ENCODE measurements at places on chromosomes 12 and 14.

DNA sequence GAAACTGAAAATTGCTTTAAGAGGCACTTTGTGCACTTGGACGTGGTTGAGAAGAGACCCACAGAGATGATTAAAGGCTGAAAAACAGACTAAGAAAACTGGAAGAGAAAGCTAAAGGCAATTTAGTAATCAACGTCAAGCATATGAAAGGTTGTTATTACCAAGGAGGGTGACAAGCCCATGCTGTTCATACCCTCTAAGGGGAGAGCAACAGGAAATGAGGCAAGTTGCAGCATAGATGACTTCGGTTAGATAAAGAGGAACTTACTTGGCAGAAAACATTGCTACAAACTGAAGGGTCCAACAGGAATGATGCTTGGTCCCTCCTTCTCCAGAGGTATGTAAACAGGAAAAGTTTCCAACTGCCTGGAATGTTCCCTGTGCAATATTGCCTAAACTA is 107.8 kb downstream of the DUSP6 start:
- no peak for DNase-seq

- DNase-seq = no peak
Measured at GRCh38 chr12:103442822-103443221, 52.9 kb downstream of the C12orf42 start.

- DNase-seq = no peak
Measured at GRCh38 chr12:5742258-5742657, 202.8 kb downstream of the ANO2 start.

GRCh38 chr12:68481181-68481941 is 129.3 kb upstream of the RAP1B start:
- no peak for DNase-seq

GRCh38 chr12:52248541-52249461 is 15.8 kb downstream of the KRT7 start:
- DNase-seq = no peak

GRCh38 chr14:38951451-38951850 is 151.6 kb downstream of the SEC23A start:
- DNase-seq = no peak

GRCh38 chr12:92690601-92691000 is 12.2 kb upstream of the PLEKHG7 start:
- no peak for DNase-seq

DNA sequence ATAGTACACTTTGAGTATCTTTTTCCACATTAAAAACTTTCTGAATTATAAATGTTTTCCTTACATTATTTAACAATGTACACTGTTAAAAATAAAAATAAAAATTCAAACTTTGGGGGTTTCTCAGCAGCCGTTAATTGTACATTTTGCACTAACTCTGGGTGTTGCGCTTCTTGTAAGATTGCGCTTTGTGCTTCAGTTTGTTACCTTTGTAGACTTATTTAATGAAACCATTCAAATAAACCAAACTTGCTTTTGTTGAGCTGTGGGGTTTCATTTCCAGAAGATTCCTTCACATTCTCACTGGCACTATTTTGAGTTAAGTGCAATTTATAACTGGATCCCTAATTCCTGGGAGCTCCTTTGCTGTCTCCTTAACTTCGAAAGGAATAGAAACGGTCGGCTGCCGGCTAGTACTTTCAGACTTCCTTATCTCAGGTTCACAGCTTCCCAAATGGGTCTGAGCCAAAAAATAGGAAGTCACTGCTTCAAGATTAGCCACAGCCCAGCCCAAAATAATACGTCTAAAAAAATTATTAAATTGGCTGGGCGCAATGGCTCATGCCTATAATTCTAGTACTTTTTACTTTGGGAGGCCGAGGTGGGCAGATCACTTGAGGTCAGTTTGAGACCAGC is 38.2 kb downstream of the RAD52 start:
- no peak for DNase-seq

- no peak for DNase-seq
Measured at GRCh38 chr14:74501135-74501614, 7.6 kb downstream of the ISCA2 start.

- no peak for DNase-seq
Measured at GRCh38 chr12:100348657-100349454, 8.0 kb upstream of the SLC17A8 start.

- no peak for DNase-seq
Measured at GRCh38 chr14:38790916-38791315, 312.1 kb downstream of the SEC23A start.

DNA sequence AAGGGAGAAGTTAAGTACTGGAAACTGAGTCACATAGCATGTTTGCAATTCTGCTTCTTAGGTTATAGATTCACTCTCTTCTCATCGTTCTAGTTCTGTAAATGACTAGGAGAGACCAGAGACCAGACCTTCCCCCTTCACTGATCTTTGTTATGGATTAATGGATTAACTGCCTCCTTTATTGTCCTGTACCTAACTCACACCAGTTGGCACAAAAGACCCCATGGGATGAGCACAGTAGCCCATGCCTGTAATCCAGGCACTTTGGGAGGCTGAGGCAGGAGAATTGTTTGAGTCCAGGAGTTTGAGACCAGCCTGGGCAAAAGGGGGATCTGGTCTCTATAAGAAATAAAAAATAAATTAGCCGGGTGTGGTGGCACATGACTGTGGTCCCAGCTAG is 20.8 kb downstream of the BCAT1 start:
- no peak for DNase-seq

DNA sequence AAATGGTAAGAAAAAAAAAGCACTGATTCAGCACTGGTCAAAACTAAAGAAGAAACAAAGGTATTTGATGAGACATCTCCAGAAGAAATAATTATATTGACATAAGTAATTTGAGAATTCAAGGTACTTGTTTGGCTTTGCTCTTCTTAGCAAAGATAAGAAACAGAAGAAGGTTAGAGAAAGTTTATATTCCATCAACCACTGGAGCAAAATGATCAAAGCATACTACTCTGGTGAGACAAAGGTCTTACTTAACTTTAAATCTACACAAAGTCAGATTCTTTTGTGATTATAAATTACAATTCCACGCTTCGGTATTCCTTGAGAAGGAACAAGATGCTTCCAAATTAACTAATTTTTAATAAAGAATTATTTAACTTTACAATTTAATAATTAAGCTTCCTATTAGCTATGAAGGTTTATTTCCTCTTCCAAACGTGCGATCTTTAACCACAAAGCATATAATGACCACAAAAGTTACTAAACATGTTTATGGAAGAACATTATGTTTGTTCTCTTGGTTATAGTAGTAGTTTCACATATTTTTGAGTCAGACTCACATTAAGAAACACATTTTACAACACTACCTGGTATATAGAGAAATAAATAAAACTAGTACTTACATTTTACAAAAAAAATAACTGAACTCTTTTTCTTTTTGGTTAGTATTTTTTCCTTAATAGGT is 53.4 kb downstream of the METTL25 start:
- no peak for DNase-seq

DNA sequence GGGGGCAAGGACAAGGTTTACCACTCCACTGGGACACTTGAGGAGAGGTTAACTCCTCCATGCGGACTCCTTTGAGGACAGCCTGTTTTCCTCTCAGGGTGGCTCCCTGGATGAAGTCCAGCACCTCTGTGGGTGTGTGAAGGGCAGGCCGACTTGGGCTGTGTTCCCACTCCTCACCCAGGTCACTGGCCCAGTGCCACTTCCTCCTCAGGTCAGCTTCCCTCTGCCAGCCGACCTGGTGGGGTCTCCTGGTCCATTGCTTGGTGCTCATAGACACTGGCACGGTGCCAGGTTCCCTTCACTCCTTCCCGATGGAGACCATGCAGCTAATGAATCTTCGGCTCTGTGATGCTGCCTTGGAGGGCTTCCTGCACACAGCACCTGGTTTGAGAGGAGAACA is 146.4 kb upstream of the RTL1 start:
- DNase-seq = no peak

DNA sequence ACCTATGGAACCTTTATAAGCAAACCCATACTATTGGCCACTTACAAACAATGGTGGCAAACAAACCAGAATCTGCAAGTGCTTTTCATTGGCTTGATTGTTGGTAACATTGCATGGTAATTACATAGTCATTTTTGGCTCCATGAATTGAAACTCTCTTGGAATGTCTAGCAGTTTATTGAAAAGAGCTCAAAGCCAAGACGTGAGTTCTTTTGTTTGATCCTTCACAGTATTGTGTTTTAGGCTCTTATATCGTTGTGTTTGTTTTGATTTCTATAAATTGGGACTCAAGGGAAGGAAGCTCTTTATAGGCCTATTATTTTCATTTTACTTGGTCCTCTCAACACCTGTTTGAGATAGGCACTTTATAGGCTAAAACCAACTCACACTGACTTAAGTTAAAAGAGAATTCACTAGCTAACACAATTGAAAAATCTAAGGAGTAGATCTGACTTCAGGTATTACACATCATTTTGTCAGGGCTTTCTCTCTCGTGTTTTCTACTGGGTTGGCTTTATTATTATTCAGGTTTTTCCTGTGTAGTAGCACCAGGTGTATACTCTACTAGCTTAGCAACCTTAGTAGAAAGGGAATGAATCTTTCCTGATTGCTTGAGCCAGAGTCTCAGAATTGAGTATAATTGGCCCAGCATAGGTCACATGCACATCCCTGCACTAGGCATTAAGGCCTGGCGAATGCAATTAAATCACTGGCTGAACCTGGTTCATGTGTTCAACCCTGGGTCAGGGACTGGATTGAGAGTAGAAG is 341.4 kb downstream of the RAD51B start:
- DNase-seq = no peak

GRCh38 chr14:102544747-102545460 is 35.3 kb upstream of the ANKRD9 start:
- DNase-seq = no peak

GRCh38 chr12:122116707-122117535 is 38.4 kb downstream of the MLXIP start:
- DNase-seq = no peak

GRCh38 chr14:100239211-100239839 is 381 bp downstream of the YY1 start:
- DNase-seq = no peak

DNA sequence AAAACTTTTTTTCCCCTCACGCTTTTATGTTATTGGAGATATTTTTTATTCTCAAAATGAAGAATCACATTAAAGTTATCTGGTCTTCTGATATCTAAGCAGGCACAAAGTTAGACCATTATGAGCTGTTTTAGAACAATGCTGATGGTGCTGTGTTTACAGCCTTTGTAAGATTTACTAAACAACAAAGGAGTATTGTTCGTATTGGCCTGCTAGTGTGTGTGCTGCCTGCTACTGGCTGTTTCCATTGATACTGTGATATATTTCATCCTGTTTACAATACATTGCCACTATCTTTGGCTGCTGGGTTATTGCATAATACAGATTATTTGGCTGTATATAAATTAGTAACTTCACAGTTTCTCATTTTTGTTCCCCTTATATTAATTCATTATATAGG is 220.8 kb downstream of the ITPR2 start:
- DNase-seq = no peak

- DNase-seq = no peak
Measured at GRCh38 chr14:103072595-103073366, 11.2 kb upstream of the LBHD2 start.

- no peak for DNase-seq
Measured at GRCh38 chr12:77319166-77319565, 253.8 kb upstream of the E2F7 start.

DNA sequence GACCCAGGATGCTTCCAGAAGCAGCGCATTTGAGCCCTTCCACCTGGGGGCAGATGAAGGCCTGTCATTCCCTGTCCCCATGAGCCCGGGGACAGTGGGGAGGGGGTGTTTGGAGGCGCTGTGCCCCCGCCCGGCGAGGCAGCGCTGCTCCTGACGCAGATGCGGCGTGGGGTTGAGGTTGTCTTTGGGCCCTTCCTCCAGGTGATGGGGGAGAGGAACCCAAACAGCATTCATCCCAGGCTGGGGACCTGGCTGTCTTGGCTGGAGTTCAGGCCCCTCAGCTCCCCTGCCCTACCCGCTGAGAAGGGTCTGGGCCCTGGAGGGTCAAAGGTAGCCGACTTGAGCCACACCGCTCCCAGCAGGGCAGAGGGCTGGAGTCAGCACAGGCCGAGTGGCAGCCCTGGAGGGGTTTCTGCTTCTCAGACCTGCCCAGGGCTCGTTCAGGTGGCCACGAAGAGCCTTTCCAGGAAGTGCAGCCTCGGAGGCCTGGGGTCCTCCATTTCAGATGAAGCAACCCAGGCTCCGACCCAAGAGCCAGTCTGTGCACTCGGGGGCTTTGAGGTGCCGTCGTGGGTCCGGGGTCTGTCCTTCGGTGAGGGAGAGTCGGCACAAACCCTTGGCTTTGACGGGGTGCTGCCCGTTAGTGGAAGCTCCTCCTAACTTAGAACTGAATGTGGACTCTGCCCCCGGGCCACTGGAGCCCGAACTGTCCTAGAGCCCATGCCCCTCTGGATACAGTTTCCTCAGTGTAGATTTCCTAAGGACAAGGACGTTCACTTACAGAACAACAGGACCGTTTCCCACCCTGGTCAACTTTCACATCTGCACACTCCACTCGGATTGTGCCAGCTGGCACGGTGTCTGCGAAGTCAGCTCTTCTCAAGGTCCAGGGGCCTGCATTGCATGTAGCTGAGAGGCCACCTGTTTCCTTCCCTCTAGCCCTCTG is 16.1 kb downstream of the ACADS start:
- no peak for DNase-seq

DNA sequence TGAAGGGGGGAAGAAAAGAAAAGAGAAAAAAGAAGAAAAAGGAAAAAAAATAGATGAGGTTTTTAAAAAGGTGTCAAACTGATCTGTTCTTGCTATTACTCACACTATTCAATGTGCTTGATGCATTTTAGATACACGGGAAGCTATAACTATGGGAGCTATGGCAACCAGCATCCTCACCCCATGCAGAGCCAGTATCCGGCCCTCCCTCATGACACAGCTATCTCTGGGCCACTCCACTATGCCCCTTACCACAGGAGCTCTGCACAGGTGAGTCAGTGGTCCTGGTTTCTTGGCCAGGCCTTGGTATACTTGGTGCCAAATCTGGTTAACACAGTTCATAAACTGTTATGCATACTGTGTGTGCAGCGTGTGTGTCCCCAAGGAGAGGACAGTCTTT is 24.0 kb upstream of the RIC8B start:
- DNase-seq = no peak

DNA sequence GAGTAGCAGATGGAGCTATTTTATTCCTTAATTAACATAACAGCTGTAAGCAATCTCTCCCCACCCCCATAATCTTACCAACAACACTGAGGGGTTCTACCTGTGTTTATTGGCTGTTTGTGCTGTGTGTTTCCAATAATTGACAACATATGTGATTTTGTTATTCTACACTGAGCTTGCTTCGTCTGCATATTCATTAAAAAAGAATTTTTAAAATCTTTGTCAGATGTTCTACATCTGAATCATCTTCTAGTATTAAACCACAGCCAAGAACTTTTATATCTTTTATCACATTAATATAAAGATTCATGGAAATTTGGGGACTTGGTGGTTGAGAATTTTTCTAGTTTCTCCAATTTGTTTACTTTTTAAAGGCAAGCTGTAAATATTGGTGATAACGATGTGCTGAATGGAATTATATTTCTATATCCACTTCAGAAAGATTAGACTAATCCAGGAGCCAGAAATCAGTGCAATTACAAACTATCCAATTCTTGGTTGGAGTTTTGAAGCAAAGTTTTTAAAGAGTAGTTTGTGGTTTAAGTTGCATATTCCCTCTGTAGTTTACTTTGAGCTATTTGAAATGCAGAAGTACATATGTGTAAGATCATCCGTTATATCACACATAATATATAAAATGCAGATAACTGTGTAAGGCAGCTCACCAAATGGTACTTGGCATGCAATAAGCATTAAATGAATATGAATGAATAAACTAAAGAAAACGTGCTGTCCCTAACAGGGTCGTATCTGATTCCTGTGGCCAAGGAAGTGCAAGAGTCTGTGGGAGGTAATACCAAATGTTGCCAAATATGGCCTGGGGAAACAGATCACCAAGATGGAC is 206.9 kb downstream of the PELI2 start:
- DNase-seq = no peak
